ENCODE measurements at places on chromosomes 11 and 22.

GRCh38 chr22:19019029-19019678, 83.1 kb upstream of the PRODH start:
- DNase-seq, result no peak

DNA sequence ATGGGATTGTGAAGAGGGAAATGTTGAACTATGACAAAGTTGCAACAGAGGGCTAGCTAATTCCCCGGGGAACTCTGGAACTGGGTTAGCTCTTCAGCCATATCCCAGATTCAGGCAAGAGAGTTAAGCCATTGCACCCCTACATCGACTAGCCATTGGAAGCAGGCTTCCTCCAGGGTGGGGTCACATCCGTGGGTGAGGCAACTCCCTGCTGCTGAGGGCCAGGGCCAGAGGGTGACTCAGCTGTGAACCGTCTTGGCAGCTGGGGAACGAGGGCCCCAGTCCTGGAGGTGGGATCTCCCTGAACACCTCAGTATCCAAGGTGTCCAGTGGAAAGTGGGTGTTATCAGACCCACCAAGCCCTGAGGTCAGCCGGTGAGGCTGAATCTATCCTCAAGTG, 41.1 kb downstream of the RPS6KA4 start:
- no peak for DNase-seq

DNA sequence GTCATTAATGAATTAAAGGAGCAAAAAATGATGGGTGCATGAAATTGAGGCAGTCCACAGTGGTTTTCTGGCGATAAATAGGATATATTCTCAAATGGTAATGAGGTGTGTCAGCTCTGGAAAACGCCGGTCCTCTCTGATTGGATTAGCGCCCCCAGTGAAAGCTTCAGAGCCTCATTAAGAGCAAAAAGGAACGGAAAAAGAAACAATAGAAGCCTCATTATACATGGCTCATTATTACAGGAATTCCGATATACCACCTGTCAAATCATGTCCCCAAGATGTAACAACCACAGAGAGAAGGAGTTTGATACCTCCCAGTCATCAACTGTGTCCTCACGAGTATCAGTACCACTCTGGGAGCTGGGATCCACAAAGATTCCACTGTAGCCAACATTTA, 175.7 kb upstream of the PITPNB start:
- no peak for DNase-seq

- DNase-seq, result no peak
These were observed 73.5 kb upstream of the WNT7B start for GRCh38 chr22:46050451-46050845.

GRCh38 chr22:43090130-43090789, 1.1 kb upstream of the TTLL1 start:
- DNase-seq, result peak; percentile 89
